NCI-H1105 treated with DMSO at 0.1 percent for 48 hours (cell line): ENCODE measurements at places on chromosomes 12 and 14.

- no peak for DNase-seq
Measured at GRCh38 chr12:7175493-7175892, 14.0 kb upstream of the PEX5 start.

GRCh38 chr12:29807129-29807528 lies 23.4 kb upstream of the TMTC1 start:
- DNase-seq, result no peak

DNA sequence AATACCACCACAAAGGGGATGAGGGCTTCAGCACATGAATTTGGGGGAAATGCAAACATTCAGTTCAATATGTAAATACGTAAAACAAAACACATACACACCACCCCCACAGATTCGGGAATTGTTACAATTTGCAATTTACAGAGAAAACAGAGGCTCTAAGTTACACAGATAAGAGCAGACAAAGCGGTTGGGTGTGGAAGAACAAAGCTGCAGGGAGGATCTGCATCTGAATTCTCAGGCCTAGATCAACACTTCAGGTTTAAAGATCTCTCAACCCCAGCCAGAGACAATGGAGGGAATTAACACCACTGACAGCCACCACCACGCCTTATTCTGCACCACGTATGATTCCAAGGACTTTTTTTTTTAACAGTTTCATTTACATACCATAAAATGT lies 375.5 kb downstream of the BCL11B start:
- DNase-seq, result no peak

DNA sequence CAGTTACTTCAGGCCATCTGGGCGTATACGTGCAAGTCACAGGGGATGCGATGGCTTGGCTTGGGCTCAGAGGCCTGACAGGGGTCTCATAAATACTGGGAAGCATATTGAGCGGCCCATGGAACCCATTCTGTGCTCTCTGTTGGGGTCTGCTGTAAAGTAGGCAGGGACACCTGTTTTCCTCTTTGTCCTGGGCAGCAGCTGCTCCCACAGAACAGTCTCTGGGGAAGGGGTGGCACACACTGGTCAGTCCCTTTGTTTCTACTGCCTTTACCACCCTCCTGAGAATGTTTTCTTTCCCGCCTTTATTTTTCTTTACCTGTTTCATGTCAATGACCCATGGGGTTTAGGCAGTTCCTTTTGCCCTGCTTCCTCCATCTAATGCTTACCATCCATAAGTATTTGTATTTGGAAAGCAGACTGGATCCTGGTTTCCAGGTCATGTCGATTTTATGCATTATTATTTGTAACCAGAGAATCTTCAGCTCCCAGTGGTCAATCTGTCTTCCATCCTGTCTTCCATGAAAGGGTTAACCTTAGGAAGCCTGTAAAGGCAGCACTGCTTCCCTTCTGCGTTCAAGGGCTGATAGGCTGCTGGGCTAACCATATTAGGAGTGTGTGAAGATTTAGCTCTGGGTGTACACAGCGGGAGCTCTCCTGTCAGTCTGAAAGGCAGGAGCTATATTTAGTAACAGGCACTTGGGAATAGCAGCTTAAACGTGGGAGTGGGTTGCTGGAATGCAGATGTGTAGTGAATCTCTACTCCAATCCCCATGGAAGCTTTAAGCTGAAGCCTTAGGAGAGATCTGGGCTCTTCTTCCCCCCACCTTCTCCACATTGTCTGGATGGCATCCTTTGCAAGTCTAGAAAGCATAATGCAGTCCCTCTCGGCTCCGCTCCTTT lies 124.0 kb downstream of the DYRK2 start:
- peak; percentile 32 for DNase-seq

DNA sequence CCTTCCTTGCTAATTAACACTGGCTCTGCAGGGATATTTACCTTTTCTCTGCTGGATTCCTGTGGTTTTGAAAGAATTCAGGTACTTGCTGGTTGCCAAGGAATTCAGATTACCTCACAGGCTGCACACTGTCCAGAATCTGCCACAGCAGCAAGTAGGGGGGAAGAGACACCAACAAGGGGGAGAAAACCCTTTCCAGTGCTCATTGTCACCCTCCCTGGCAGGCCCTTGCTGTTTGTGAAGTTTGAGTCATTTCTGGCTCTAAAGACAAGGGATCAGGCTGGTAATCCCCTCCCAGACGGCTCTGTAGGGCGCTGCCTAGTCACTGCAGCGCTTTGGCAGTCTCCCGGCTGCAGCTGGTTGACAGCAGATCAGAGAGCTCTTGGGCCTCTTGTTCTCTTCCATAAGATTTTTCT lies 50.8 kb downstream of the TTLL5 start:
- DNase-seq, result peak; percentile 14

- no peak for DNase-seq
Measured at GRCh38 chr12:127414636-127415035, 852.3 kb upstream of the TMEM132C start.

DNA sequence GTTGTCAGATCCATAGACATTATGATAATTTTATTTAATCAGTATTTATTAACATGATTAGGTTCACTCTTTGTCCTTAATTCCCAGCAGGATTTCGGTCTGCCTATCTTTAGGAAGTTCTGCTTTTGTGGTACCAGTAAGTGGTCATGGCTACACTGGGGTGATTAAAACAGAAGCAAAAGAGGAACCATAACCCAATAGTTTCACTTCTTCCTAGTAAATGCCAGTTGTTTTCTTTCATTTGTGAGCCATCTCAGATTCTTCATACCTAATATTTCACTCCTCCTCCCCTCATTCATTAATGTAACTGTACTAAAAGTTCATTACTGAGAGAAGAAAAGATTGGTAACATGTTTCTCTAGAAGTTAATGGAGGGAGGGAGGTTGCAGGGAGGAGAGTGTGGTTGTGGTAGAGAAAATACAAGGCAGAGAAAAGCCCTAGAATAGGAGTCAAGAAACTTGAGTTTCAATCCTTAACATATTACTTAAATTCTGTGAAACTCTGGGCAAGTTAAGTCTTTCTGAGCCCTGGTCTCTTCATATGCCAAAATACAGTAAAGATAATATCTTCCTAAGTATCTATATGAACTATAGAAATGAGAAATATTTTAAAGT lies 101.2 kb downstream of the PEBP1 start:
- DNase-seq, result no peak

DNA sequence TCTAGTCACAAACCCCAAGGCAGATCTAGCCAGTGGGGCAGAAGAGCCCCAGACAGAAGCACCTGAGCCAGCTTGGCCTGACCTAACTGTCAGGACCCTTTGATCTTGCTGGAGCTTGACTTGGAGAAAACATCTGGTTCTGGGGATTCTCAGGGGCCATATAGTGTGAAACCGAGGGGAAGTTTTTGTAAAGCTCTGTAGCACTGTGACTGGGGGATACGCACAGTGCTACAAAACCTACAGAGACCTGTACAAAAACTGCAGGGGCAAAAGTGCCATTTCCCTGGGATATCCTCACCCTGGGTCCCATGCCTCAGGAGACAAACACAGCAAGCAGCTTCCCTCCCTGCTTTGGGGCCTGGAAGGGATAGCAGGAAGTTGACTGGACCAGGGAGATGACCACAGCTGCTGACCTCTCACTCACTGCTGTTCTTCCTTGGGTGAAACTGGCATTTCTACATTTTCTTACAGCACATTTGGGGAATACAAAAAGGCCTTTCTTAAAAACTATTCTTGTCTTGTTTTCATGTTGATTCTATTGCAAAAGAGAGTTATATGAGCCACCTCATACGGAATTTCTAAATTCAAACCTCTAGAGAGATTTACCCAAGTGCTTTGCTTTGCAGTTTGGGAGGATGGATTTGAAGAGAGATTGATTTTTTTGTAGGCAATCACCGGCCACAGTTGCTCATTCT lies 140.0 kb downstream of the DAD1 start:
- no peak for DNase-seq

GRCh38 chr12:6280053-6280469 lies 30.4 kb upstream of the PLEKHG6 start:
- DNase-seq, result no peak

- DNase-seq, result peak; percentile 60
Measured at GRCh38 chr12:124543590-124544310, 23.7 kb downstream of the NCOR2 start.

- no peak for DNase-seq
Measured at GRCh38 chr12:19168644-19169043, 39.1 kb downstream of the PLEKHA5 start.

DNA sequence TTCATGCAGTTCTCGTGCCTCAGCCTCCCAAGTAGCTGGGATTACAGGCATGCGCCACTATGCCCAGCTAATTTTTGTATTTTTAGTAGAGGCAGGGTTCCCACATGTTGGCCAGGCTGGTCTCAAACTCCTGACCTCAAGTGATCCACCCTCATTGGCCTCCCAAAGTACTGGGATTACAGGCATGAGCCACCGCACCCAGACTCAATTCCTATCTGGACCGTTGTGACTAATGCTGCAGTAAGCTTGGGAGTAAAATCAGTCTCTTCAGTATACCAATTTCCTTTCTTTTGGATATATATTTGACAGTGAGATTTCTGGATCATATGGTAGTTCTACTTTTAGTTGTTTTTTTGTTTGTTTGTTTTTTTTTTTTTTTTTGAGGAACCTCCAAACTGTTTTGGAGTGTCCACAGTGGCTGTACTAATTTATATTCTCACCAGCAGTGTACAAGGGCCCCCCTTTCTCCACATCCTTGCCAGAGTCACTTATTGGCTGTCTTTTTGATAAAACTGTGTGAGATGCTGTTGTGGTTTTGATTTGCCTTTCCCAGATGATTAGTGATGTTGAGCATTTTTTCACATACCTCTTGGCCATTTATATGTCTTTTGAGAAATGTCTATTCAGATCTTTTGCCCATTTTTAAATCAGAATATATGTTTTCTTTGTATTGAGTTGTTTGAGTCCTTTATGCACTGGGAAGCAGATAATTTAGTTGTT lies 37.3 kb upstream of the EVL start:
- DNase-seq, result no peak
